ENCODE measurements at places on chromosomes 13 and 19.
A peak's percentile ranks its signal among the peaks of the same experiment; 100 is the strongest.

DNA sequence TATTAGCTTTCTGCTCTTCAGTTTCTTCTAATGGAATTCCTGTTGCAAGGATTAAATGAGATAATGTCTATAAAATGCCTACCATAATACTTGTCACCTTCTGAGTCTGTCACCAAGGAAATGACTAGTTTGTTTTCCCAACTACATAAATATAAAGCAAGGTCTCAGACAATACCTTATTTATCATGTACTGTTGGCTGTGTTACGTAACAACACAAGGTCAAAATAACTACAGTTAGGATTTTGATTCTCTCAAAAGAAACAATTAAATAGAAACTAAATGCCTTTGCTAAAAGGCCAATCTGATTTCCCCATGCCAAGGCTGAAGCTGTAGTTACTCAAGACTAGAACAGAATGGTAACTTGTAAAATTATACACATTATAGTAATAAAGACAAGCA, 134.5 kb downstream of the PCDH9 start:
- DNase-seq: no peak

DNA sequence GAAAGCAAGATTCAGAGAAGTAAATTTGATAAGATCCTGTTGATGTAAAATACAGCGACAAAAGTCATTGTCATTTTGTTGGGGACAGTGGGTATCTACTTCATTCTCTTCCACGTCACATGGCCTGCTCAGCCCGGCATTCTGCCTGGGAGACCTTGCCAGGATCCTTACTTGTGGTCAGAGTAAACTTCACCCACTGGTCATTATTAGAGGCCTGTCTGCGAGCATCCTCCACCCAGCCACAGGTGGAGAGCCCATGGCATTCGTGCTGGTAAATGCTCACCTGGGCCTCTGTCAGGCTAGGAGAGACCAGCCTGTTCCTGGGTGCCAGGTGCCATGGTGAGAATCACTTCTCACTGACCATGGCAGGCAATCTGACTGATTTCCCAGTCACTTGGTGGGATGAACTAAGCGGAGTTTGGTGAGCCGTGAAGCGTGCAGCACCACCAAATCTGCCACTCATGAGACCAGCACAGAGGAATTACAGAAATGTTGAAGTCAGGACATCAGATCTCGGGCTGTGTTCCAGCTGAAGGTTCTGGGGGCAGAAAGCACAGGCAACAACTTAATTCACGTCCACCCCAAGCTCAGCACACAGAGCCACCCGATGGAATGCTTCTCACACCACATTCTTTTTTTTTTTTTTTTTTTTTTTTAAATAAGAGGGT, 107.0 kb downstream of the SIPA1L3 start:
- DNase-seq: no peak

GRCh38 chr13:98586400-98587345, 9.8 kb upstream of the STK24 start:
- DNase-seq: no peak

DNA sequence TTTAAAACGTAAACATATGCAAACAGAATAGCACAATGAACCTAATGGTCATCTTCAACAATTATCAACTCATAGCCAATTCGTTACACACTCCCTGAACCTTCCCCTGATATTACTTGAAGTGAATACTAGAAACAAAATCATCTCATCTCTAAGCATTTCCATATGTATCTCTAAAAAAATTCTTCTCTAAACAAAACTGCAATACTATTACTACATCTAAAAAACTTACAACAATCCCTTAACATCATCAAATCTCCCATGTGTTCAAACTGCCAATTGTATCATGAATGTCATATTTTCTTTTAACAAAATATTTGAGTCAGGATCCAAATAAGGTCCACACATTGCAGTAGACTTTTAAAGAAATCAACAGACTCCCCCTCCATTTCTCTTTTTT, 61.4 kb downstream of the FRY start:
- DNase-seq: no peak

DNA sequence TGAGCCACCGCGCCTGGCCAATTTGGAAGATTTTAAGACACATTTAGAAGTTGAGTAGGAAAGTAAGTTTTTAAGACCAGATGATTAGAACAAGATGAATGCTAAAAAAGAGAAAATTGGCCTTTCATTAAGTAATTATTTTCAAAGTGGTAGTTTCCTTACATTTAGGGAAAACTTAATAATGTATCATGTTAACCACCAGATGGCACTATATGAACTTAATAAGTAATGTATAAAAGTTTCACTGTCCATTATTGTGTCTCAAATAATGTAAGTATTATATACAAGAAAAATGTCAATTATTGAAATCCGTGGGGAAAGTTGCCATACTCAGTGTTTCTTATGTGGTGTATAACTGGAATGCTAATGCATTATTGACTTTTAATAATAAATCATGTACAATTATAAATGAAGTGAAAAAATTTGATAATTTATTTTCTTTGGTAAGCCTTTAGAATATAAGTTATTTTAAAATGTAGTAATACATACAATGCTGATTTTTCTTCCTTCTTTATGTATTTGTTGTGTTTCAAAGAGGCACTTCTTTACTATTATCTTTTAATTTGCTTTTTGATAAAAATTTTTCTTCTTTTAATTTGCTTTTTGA, 29.2 kb downstream of the COG6 start:
- peak; percentile 8 for DNase-seq

GRCh38 chr19:15292847-15293582, 39.3 kb downstream of the BRD4 start:
- peak; percentile 21 for DNase-seq

DNA sequence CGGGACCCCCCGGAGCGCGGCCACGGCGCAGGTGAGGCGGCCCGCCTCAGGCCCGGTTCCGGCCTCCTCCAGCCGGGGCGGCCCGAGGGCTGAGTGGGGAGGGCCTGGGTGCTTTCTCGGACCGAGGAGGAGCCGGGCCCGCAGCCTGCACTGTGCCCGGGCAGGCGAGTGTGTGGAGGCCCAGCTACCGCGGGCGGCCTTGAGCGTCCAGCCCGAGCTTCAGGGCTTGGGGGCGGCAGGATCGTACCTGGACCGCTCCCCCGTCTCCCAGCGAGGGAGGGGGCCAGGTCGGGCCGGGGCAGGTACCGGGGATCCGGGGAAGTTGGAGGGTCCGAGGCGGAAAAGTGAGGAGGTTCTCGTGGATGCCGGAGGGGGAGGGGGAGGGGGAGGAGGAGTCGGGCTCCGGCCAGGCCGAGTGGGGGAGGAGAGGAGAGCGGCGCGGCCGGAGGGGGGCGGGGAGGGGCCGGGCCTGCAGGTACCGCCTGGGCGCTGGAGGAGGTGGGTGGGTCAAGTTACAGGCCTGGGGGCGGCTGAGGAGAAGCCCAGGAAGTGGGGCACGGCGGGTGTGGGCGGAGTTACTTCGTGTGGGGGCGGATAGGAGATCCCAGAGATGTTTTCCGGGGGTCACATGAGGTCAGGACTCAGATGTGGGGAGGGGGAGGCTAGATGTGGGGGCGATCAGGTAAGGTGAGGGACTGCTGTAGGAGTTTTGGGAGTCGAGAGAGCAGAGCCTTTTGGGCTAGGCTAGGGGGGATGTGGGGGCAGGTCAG, 545 bp downstream of the NACC1 start:
- peak; percentile 36 for DNase-seq

- no peak for DNase-seq
Measured at GRCh38 chr13:102700088-102701031, 5.5 kb upstream of the METTL21C start.

DNA sequence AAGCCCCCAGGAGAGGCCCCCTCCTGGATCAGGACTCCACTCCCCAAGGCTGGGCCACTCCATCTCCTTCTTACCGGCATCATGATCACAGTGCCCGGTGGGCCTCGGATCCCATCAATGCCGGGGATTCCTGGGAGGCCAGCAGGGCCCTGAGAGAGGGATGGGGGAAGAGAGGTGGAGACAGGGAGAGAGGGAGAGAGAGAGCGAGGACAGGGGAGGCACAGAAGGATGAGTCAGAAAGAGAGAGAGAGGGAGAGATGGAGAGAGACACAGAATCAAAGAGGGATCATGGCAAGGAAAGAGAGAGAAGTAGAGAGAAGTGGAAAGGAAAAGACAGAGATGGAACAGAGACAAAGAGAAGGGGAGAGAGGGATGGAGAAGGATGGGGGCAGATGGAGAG, 13.8 kb downstream of the COL5A3 start:
- no peak for DNase-seq

- DNase-seq: no peak
Measured at GRCh38 chr13:113528813-113529180, 38.3 kb upstream of the DCUN1D2 start.

DNA sequence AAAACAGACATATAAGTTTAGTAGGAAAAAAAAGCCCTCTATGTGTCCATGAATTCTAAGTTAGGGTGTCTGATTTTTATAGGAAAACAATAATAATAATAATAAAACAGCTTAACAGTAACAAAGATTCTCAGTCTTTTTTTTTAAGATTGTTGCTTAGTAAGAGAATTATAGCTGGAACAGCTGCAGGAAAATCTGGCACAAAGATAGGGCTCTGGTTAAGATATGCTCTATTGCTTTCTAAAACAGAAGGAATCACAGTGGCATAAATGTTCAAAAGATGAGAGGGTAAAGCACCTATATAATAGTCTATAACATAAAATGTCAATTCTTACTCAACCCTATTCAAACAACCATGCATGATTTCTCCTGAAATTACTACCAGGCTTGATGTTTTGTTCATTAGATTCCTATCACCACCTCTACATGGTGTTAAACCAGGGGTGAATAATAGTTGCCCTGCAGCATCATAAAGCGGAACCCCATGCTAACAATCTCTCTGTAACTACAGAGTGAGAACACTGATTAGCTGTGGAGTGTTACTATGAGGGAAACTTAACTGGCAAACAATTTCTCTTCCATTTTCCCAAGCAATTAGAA, 541.4 kb upstream of the MIR17HG start:
- no peak for DNase-seq

GRCh38 chr13:110210604-110210985, 96.4 kb downstream of the COL4A1 start:
- no peak for DNase-seq

DNA sequence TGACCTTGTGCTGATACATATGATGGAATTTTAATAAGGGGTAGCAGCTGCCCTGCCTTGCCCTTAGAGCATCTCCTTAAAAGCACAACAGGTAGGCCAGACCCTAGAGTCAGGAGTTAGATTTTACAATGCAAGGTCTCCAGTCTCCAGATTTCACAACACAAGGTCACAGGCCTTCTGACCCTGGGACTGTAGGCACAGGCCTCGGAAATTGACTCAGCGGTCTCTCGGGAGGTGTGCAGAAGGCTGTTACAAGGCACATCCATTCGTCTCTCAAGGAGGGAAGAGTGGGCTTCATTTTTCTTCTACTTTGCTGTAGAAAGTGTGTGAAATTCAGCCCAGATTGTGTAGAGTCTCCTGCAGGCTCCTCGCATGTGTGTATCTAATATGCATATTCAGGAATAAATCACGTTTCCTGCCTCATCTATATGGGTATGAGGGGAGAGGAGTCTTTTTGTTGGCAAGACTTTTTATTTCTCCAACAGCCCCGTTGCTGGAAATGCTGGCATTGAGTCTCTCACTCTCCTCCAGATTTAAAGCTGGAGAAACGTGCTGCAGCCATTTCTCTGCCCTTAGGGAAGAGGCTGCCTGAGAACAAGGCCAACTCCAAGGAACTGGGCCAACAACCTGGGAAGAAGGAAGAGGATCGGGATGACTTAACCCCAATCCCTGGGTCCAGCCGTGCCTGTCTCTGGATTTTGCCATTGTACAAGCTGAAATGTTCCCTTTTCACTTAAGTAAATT, 24.5 kb downstream of the UQCRFS1 start:
- DNase-seq: no peak

- DNase-seq: no peak
Measured at GRCh38 chr19:33241530-33242101, 16.0 kb upstream of the SLC7A10 start.
